ENCODE measurements at places on chromosomes 2 and 18. TPM values are rescaled to one million over a fixed set of nuclear protein-coding genes. Genes with fewer than 3 reads are reported as not detected.

KLHL30 gene
- total RNA-seq: 0.17 TPM

B4GALT6 gene
- 6.7 TPM for total RNA-seq

HRH4 gene
- total RNA-seq: not detected

CAPN14 gene
- total RNA-seq: not detected

NCK2 gene
- total RNA-seq: 20.1 TPM

SLC30A3 gene
- 3.0 TPM for total RNA-seq

ALLC gene
- not detected for total RNA-seq

ABCG5 gene
- not detected for total RNA-seq

ME2 gene
- 38.7 TPM for total RNA-seq

SLC4A5 gene
- total RNA-seq: 0.11 TPM

PROKR1 gene
- 0.03 TPM for total RNA-seq

CYTIP gene
- not detected for total RNA-seq

RAX gene
- total RNA-seq: not detected

NOSTRIN gene
- total RNA-seq: 2.2 TPM

ACADL gene
- 0.07 TPM for total RNA-seq

ARHGEF4 gene
- 9.1 TPM for total RNA-seq

CEP68 gene
- total RNA-seq: 12.4 TPM

RGPD4 gene
- total RNA-seq: 0.07 TPM

LYG2 gene
- not detected for total RNA-seq

CIAO1 gene
- total RNA-seq: 74.6 TPM

CDK15 gene
- not detected for total RNA-seq

SLC38A11 gene
- total RNA-seq: not detected

CNDP1 gene
- not detected for total RNA-seq

SLC16A14 gene
- 1.6 TPM for total RNA-seq

DOCK10 gene
- total RNA-seq: 31.4 TPM

STARD6 gene
- total RNA-seq: not detected

SPHKAP gene
- not detected for total RNA-seq

PNO1 gene
- total RNA-seq: 56.2 TPM

GPR75 gene
- 1.4 TPM for total RNA-seq

TGOLN2 gene
- total RNA-seq: 110 TPM

GYPC gene
- total RNA-seq: not detected

PIK3C3 gene
- total RNA-seq: 20.8 TPM

CNNM4 gene
- 11.7 TPM for total RNA-seq

L3MBTL4 gene
- not detected for total RNA-seq

TMEM37 gene
- 1.5 TPM for total RNA-seq

TMEM169 gene
- total RNA-seq: 0.42 TPM

APCDD1 gene
- not detected for total RNA-seq

VWA3B gene
- total RNA-seq: not detected

FBXO41 gene
- 4.4 TPM for total RNA-seq

MRPL30 gene
- 33.9 TPM for total RNA-seq

Data from A549 treated with GW870086 at 1 μM for 4 hours (cell line).